Activated naive CD8-positive, alpha-beta T cell treated with anti-CD3 and anti-CD28 coated beads, Interleukin-2, amount 10 ng/mL, durations not matched to agents 7 days and 5 days (primary cell): ENCODE measurements at places on chromosomes 1 and 21. TPM values are rescaled to one million over a fixed set of nuclear protein-coding genes. Genes with fewer than 3 reads are reported as not detected.

- DNase-seq, result no peak
These were observed 32.8 kb upstream of the KCNJ15 start for GRCh38 chr21:38223893-38224540.

Gene CENPF
- 137 TPM for total RNA-seq

DNA sequence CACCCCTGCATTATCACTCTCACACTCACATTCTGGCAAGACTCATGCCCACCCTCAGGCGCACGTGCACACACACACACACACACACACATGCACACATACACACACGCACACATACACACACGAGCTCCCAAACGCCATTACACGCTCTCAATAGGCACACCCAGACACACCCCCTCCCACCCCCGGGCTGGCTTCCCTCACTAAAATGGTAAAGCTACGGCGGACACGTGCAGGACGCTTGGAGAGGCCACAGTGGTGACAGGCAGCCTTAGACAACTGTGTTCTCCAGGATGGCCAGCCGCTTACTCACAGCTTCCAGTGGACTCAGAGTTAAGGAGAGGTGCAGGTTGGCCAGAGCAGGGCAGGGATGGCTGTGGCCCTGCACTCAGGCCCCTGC lies 10.1 kb downstream of the MATN1 start:
- no peak for DNase-seq

Gene RORC
- 1.2 TPM for total RNA-seq

DNA sequence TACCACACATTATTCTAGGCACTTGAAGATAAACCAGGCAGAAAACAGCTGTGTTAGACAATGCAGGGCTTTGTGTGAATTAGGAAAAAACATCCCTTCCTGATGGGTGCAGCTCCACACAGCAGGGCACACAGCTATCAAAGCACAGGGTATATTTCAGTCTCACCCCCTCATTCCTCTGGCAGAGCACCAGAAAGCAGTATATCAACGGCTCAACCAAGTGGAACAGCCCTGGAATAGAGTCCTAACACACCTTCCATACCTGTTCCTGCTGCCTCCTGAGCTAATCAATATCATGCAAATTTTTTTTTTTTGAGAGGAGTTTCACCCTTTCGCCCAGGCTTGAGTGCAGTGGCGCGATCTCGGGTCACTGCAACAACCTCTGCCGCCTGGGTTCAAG lies 32.1 kb downstream of the LYST start:
- no peak for DNase-seq

Gene CHI3L2
- total RNA-seq, result 33.9 TPM

GRCh38 chr1:79982211-79982610 lies 975.7 kb upstream of the ADGRL4 start:
- DNase-seq, result no peak

DNA sequence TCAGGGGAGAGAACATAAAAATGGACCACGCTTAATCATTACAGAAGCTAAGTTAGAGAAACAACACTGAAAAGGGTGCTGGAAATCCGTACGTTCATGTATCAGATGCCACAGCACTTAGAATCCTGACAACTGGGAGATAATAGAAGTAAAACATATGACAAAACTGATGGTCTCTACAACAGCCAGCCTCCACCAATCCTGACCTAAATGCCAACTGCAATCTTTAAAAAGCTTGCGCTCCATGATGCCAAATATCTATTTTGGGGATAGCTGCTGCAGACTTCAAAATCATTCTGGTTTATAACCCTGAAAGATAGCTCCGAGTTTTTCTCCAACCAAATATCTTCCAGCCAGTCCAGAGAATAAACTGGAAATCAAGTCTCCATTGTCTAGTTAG lies 178.3 kb downstream of the RERE start:
- no peak for DNase-seq

- no peak for DNase-seq
These were observed 361.7 kb downstream of the PDE4B start for GRCh38 chr1:66154394-66154793.

GRCh38 chr1:101040666-101041065 lies 15.1 kb upstream of the DPH5 start:
- DNase-seq, result no peak

Gene C1orf94
- total RNA-seq, result not detected

- DNase-seq, result no peak
These were observed 96.4 kb downstream of the SSBP3 start for GRCh38 chr1:54309631-54310366.

- peak; percentile 73 for DNase-seq
These were observed 61.7 kb downstream of the FCRL5 start for GRCh38 chr1:157490467-157491165.

Gene MYCL
- total RNA-seq, result 0.34 TPM

DNA sequence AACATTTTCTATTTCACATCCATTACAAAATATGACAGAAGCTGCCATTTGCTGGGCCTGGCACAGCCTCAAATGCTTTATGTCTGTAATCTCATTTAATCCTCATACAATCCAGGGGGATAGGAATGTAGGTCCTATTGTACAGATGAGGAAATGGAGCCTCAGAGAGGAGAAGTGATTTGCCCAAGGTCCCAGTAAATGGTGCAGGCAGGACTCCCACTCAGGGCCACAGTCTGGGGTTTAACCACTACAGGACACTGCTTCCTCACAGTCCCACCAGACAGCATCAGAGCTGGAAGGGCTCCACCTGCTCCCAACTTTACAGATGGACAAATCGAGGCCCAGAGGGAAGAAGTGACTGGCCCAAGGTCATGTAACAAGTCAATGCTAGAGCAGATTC lies 20.6 kb upstream of the RNF19B start:
- DNase-seq, result no peak

Gene FOXD3
- total RNA-seq, result not detected

Gene SYNC
- total RNA-seq, result not detected

- no peak for DNase-seq
These were observed 207.4 kb upstream of the CHRM3 start for GRCh38 chr1:239178961-239179360.

Gene C1orf167
- total RNA-seq, result not detected

GRCh38 chr1:78047106-78047505 lies 1.3 kb downstream of the GIPC2 start:
- DNase-seq, result no peak

GRCh38 chr1:153805886-153806719 lies 30.9 kb downstream of the SLC27A3 start:
- no peak for DNase-seq

GRCh38 chr1:64867266-64867665 lies 99.1 kb downstream of the JAK1 start:
- no peak for DNase-seq

Gene DENND2D
- total RNA-seq, result 293 TPM

- no peak for DNase-seq
These were observed 25.6 kb downstream of the HHIPL2 start for GRCh38 chr1:222522105-222522915.

Gene ARHGEF11
- 20.5 TPM for total RNA-seq

- DNase-seq, result no peak
These were observed 8.1 kb downstream of the GABPA start for GRCh38 chr21:25742900-25743299.

Gene OR6K3
- total RNA-seq, result not detected

DNA sequence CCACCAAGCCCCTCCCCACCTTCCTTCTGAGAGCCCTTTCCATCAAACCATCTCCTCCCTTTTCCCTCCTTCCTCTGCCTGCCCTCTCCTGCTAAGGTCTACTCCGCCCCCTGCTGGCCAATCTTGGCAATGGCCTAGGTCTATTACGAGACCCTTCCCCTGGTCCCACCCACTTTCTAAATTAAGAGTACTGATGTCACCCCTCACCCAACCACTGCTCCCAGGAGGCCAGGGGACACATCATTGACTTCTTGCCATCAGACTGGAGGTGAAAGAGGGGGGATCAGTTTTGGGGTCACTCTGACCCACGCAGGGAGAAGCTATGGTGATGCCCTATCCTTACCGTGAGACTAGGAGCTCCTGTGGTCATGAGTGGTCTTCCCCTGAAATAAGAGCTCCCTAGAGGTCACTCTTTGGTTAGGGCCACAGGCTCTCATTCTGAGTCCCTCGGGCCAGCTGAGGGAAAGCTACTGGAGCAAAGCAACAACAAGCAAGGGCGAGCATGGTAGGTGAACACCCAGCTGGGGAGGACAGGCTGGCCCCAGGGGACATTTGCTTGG lies 34.6 kb upstream of the S100A7 start:
- peak; percentile 78 for DNase-seq

Gene TNNT2
- not detected for total RNA-seq

DNA sequence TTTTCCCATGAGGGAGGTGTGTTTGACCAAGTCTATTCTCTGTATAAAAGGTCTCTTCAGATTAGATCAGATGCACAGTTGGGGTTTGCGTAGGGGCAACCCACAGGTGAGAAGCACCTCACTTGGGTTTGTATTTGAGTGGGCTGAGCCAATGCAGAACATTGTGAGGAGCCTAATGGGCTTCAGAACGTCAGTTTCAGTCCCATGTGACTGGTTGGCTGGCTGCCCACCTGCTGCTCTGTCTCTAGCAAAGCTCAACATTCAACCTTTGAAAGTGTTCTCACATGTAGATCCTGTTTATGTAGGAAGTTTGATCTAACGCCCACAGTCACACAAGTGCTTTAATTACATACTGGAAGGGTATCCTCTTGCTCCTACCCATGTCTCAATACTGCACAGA lies 105.5 kb downstream of the FASLG start:
- no peak for DNase-seq

GRCh38 chr1:203189951-203190352 lies 3.4 kb upstream of the CHI3L1 start:
- DNase-seq, result no peak

DNA sequence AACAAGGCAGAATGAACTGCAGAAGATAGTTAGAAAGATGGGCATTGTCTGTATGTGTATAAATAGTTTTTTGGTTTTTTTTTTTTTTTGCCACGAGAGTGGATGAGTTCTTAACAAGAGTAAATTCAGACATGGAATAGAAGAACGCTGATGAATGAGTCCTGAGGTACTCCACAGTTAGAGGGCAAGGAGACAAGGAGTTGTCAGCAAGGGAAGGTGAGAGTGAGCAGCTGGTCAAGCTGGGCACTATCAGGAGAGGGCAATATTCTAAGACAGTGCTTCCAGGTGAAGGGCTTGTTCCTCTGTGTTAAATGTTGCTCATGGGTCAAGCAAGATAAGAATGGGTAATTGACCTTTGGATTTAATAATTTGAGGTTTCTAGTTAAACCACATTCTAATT lies 138.6 kb upstream of the FAM78B start:
- no peak for DNase-seq

DNA sequence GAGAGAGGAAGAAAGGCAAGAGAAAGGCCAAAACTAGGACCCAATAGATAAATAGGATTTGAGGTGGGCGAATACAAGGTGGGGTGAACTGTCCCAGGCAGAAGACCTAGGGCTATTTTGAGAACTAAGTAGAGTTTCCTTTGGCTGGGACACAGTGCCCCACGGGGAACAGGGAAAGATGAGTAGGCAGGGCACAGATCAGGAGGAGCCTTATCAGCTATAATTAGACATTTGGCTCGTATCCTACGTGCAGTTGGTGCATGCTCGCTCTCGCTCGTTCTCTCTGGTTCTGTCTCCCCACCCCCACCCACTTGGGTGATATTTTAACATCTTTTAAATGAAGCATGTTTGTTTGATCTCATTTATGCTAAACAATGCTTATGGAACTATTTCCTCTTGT lies 235.0 kb upstream of the JUN start:
- no peak for DNase-seq

Gene KCNC4
- 9.0 TPM for total RNA-seq

DNA sequence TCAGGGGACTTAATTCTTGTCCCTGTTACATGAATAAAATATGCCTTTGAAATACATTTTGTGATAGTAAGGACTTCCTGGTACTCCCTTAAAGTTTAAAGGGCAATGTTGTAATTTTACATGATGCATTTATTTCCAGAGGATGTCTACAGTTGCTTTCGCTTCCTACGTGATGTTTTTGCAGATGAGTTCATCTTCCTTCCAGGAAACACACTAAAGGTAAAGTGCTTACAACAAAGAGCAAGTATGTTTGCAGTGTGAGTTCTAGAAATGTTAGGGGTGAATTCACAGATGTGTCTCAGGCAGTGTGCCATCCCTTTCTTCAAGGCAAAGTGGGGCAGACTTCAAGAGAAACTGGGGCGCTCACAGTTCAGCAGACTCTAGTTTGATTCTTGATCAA lies 31.2 kb downstream of the GNPAT start:
- no peak for DNase-seq

Gene LCE2A
- not detected for total RNA-seq

GRCh38 chr1:67166196-67166595 lies at the start of gene IL23R:
IL23R (plus strand) TSS chr1:67166454; CDS start chr1:67168121, 1,667 bp downstream.
- no peak for DNase-seq
